Endothelial cell (in vitro differentiated cells): ENCODE measurements at places on chromosomes 5 and 9.

GRCh38 chr5:136043551-136043950 is 14.8 kb downstream of the TGFBI start:
- DNase-seq: no peak

DNA sequence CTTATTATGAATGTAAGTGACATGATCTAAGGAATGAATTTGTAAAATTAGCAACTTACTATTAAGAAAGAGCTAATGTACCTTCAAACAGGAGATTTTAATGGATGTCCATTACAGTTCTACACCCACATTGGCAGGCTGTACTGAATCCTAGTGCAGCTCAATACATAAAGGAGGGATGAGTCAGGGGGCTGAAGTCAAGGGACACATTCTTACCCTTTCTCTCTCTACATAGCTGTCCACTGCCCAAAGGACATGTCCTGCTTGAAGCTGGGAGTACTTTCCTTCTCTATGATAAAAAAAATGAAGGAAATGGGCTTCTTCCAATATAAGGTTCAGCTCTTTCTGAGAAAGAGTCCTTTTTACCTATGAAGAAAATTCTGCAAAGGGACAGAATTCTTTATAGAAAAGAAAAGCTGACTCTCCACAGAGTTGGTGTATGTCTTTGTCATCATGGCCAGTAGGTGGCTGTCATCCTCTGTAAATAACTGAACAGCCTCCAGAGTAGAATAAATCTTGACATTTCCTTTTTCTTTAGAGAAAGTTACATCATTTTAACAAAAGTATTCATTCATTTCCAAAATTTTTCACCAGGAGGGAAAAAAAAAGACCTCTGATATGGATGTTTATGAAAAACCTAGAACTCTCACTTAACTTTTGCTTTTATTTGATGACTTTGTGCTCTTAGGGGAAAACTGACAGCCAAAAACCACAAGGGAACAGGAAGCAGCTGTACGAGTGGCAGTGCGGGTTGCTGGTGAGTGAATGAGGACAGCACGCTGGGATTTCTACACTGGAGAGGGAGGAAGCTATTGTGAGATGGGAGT is 13.1 kb upstream of the IFNA14 start:
- DNase-seq: peak; percentile 50

DNA sequence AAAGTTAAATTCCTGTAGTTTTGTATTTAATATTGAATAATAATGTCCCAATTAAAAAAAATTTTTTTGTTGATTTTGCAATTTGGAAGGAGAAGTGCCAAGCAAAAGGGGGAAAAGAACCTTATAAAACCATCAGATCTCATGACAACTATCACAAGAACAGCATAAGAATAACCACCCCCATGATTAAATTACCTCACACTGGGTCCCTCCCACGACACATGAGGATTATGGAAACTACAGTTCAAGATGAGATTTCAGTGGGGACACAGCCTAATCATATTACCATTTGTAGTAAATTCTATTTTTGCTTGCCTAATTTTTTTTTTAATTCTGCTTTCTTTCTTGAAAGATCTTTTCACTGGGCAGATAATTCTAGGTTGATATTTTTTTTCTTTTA is 33.4 kb upstream of the FCHO2 start:
- no peak for DNase-seq

- DNase-seq: no peak
Measured at GRCh38 chr9:123997665-123998277, 13.8 kb upstream of the LHX2 start.

GRCh38 chr9:86288499-86289198 is 6.3 kb upstream of the ISCA1 start:
- no peak for DNase-seq

DNA sequence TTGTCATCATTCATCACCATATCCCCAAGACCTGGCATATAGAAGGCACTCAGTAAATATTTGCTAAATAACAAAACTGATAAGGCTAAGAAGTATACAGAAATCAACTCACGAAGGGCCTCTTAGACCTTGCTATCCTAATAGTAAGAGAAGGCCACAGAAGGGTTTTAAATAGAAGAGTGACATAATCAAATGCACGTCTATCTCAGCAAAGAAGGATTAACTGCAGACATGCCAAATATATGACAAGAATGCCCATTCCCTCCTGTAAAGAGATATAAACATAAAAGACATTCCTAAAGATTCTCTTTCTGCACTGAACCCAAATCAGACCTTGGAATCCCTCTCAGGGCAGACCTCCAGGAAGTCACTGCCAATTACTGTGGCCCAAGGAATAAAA is 34.1 kb downstream of the ECPAS start:
- DNase-seq: no peak

GRCh38 chr5:59296317-59297264 is 596.9 kb downstream of the PDE4D start:
- no peak for DNase-seq

GRCh38 chr5:53924392-53924791 is 364.0 kb downstream of the NDUFS4 start:
- no peak for DNase-seq

- no peak for DNase-seq
Measured at GRCh38 chr9:137462396-137462985, 3.4 kb upstream of the NSMF start.

GRCh38 chr5:123094237-123094918 is 5.3 kb downstream of the PRDM6 start:
- no peak for DNase-seq

- DNase-seq: no peak
Measured at GRCh38 chr5:86997516-86997915, 270.2 kb upstream of the RASA1 start.

- DNase-seq: no peak
Measured at GRCh38 chr9:136031741-136032730, 63.1 kb downstream of the NACC2 start.

DNA sequence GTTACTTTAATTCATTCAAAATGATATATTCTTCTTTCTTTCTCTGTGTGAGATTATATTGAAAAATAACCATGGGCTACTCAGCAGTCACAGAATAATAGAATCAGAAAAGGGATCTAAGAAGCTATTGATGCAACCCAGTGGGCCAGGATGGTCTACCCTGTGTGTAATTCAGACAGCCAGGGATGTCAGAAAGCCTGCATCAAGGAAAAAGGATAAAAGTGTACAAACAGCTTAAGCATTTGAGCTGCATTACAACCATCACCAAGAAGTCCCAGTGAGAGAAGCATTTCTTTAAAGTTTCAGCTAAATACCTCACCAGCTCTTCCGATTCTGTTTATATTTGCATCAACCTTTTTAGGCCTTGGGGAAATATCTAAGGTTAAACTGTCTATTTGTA is 37.8 kb upstream of the PPP3R2 start:
- no peak for DNase-seq

GRCh38 chr9:106077731-106078130 is 383.4 kb downstream of the TMEM38B start:
- no peak for DNase-seq

DNA sequence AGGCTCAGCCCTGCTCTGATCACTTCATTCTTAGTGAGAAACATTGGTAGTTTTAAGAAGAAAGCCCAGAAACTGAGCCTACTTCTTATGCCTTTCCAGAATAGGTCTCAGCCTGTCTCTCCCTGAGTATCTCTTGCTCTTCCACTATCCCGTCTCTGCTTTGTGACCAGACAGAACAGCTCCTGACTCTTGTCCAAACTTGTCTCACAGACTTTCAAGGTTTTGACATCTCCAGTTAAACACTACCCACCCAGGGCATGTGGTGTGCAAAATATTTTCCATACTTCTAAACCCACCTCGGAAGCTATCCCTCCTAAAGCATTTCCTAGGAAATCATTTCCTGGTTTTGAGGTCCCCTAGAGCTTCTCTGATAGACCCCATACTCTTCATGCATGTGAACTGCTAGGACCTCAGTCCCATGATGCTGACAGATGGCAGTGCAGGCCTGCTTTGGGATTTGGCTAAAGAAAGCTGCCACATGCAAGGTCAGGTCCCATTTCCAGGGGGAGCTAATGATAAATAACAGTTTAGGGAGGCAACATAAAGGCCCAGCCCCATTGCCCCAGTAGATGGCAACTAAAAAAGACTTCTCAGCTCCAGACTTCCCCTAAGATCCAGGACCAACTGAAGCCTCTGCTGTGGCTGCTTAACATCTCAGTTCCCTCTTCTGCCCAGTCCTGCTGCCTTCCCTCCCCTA is 211.5 kb downstream of the MED10 start:
- no peak for DNase-seq

DNA sequence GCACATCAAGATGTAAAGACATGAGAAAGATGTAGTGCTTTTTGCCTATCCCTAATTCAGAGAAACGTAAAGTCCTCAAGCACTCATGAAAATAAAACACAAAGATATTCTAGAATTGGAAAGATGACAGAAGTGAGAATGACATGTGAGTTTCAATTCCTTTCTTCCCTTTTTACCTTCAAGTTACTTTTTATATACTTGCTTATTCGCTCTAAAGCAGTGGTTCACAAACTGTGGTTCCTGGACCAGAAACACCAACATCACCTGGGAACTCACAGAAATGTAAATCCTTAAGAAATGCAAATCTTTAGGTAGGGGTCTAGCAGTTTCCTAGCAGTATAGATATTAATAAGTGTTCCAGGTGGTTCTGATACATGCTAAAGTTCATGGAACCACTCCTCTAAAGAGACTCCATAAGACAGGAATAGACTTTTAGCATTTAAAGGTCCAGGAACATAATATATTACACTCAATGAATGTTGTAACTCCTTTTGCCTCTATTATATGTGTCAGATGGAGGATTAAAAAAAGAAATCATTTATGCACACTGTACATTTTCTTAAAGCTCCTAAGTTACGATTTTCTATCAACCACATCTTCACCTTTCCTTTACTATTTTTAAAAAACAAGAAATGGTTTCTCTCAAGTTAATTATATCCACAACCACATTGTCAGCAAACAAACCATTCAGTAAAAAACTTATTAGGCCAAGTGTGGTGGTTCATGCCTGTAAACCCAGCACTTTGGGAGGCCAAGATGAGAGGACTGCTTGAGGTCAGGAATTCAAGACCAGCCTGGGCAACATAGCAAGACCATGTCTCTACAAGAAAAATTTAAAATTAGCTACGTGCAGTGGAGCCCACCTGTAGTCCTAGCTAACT is 39.9 kb downstream of the ERP44 start:
- no peak for DNase-seq

DNA sequence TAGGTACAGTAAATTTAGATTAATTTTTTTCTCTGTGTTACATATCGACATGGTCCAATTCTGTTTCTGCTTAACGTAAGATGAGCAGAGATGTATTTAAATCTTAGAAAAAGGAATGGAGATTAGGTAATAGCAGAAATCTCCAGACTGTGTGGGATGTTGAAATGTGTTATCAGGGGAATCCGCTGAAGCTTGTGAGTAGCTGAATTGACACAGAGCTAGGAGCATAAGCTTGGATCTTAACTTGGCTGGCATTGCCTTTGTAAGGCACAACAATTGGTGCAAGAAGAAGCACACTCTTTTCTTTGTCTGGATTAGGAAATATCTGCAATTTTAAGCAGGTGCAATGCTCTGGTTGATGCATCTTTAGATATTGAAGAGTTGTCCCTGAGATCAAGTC is 53.1 kb downstream of the PLPPR1 start:
- DNase-seq: no peak

- DNase-seq: no peak
Measured at GRCh38 chr5:39569857-39570256, 145.1 kb upstream of the DAB2 start.

GRCh38 chr5:150035139-150035895 is 34.8 kb downstream of the HMGXB3 start:
- no peak for DNase-seq

DNA sequence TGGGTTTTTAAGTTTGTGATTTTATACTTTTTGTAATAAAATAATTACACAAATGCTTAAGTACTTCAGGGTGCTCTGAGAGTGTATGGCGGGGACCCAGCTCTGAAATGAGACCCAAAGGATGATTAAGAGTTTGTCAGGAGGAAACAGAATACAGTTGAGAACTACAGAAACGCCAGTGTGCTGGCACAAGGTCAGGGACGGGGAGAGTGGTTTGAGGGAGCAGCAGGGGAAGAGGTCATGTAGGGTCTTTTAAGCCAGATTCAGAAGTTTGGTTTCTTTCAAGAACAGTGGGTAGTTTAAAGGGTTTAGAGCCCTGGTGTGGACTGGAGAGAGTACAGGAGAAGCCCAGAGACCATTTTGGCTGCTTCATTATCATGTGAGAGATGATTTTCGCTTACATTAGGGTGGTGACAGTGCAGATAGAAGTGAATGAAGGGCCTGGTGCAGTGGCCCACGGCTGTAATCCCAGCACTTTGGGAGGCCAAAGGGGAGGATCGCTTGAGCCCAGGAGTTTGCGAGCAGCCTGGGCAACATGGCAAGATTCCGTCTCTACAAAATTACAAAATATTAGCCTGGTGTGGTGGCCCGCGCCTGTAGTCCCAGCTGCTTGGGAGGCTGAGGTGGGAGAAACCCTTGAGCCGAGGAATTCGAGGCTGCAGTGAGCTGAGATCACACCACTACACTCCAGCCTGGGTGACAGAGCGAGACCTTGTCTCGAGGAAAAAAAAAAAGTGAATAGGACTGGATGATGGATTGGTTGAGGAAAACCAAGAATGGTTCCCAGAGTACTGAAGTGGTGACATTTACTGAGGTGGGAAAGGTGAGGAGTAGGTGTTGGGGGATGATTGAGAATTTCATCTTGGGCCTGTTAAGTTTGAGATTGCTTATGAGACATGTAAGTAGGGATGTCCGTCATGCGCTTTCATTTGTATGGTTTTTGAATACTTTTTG is 1.4 kb upstream of the ETF1 start:
- DNase-seq: no peak

DNA sequence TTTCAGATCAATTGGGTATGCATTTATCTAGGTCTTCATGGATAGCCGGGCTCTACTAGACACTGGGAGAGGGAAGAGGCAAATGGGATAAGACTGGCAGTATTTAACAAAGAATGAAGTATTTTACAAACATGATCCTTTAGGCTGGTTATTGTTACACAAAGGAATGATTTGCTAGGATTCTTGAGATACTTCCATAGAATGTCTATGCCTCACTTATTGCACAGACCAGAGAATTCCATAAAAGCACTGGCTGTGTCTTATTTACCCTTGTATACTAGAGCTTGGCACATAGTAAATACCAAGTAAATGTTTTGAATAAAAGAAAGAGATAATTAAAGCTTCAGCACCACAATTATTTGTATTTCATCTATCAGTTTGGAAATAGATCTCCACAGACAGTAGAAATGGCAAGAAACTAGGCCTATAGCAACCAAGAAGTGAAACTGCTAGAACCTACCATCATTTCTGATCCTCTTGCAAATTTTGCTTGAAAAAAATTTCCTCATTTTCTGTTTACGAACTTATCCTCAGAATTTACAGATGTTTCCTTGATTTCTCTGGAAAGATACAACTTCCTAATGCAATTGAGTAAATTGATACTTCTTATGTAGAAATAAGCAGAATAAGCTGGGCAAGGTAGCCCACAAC is 3.8 kb downstream of the PDCD1LG2 start:
- no peak for DNase-seq
